Endothelial cell of umbilical vein (primary cell): ENCODE measurements at places on chromosomes 12 and 14.

- DNase-seq, result peak; percentile 53
Measured at GRCh38 chr12:108694812-108695278, 36.5 kb downstream of the CORO1C start.

DNA sequence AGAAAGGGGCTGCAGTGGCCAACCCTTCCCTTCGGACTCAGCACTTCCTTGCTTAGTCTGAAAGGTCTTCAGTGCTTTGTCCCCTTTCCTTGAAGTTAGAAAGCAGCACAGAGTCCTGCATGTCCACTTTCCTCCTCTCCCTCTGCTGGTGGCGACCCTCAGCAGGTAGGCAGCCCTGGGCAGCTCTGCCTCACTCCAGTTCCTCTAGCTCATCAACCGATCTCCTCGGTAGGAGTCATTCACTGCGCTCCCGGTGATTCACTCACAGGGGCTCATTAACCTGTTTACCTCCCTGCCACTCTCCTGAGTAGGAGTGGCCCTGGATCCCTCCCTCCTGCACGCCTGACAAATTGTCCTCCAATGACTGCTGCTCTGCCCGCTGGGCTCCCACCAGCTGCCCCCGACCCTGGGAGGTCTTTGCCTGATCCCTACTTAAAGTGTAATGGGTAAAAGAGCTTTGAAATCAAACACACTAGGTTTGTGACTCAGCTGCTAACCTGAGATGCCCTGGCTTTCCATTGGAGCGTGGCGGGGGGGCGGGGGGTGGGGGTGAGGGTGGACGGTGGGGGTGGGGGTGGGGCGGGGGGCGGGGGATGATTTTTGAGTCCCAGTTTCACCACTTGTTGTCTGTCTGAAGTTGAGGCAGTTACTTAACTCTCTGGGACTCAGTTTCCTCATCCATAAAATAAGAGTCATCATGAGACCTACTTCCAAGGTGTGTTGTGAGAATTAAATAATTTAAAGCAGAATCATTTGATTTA is 4.2 kb downstream of the SCNN1A start:
- peak; percentile 33 for DNase-seq

DNA sequence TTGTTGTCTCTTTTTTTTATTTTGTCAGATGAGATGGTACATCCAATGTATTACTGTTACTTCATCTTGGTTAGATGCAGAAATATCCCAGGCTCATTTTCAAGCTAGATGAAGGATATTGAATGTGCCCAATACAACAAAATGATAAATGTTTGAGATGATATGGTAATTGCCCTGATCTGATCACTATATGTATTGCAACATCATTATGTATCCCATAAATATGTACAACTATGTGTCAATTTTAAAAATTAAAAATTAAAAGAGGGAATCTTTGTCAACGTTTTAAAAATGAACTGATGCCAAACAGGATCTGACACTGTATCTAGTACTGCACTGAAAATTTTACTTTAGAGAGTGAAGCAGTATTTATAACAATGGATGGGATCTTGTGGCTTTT is 78.5 kb downstream of the PPM1H start:
- DNase-seq, result no peak

DNA sequence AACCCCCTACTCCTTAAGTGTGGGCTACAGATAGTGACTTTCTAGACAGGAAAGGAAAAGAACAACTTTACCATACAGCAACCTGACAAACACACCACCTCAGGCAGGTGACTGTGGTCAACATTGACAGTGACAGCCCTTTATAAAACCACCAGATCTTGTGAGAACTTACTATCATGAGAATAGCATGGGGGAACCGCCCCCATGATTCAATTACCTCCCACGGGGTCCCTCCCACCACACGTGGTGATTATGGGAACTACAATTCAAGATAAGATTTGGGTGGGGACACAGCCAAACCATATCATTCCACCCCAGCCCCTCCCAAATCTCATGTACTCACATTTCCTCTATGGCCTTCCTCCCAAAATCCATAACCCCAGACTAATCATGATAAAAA is 16.3 kb downstream of the OR10P1 start:
- DNase-seq, result no peak

- DNase-seq, result no peak
Measured at GRCh38 chr14:21098892-21099595, 589 bp upstream of the ZNF219 start.

- DNase-seq, result no peak
Measured at GRCh38 chr12:28603801-28604200, 413.5 kb downstream of the CCDC91 start.

- DNase-seq, result no peak
Measured at GRCh38 chr12:131096681-131097181, 143.0 kb downstream of the ADGRD1 start.

DNA sequence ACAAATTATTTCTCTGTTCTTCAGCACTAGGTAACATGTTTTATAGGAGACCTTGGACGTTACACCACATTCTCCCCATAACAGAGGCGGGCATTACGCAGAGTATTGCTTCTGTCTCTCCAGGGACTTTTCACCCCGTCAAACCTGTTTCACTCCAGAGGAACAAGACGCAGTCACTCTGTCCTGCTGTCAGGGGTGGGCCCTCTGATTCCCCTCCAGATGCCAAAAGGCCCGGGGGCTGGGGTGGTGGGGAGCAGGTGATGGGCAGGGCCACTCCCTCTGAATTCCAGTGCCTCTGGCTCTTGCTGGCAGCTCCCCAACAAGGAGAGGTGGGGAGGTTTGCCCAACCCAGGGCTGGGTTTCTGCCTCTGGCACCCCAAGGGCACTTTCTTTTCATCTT is 71.9 kb downstream of the NTF3 start:
- no peak for DNase-seq

GRCh38 chr14:26856876-26857518 is 259.2 kb upstream of the NOVA1 start:
- DNase-seq, result no peak

DNA sequence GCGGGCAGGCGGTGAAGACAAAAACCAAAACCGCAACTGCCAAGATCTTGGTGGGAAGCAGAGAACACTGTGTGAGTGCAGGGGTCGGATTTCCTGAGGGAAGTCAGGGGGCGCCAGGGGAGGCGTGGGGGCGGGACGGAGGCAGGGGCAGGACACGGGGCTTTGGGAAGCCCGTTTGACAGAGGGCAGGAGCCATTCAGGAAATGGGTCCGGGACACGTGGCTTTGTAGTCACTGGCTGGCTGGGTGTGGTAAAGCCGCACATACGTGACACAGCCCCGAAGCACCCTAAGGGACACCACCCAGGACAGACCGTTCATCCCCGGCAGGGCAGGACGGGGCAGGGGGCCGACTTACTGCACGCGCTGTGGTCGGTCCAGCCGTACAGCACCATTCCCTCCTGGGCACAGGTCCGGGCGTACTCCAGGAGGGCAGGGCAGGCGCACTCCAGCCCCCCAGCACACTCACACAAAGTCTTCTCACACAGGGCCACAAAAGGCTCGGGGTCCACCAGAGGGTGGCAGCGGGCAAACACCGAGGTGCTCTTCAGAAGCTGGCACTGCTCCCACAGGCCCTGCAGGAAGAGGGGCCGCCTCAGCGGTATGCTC is 49.4 kb downstream of the VWF start:
- peak; percentile 49 for DNase-seq

- DNase-seq, result no peak
Measured at GRCh38 chr12:86683568-86684304, 427.5 kb upstream of the MGAT4C start.

GRCh38 chr12:28427046-28427445 is 236.8 kb downstream of the CCDC91 start:
- no peak for DNase-seq

DNA sequence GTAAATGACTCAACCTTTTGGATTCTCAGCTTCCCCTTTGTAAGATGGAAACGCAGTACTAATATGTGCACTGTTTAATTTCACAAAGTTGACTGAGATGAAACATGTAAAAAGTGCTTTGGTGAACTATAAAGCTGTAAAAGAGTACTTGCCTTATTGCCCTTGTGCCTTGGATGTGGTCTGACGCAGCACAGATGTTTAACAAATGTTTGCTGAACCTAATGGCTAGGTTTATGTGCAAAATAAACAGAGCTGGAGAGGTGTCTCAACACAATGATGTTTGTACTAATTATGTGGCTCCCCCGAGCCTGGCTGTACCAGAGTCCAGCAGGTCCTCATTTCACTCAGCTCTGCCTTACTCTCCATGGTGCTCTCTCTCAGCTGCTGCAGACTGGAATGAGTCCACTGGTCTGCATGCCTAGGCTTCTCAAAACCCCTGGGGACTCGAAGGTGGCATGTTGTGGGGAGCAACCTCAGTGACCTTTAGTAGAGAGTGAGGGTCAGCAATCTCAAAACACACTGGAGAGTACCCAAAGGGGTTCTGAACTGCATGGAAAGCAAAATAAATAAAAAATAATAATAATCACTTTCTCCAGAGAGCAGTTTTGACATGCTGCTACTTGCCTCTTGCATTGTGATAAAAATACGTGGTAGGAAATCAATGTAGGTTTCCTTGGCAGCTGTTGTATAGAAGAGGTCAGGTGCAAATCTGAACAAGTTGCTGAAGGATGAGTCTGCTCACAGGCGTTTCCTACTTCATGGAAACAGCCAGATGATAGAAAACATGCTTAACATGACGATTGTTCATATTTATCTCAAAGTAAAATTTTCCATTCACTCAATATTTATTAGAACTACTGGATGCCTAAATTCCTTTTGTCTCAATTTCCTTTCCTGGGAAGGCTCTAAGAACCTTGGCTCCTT is 8.5 kb upstream of the AMIGO2 start:
- peak; percentile 90 for DNase-seq

DNA sequence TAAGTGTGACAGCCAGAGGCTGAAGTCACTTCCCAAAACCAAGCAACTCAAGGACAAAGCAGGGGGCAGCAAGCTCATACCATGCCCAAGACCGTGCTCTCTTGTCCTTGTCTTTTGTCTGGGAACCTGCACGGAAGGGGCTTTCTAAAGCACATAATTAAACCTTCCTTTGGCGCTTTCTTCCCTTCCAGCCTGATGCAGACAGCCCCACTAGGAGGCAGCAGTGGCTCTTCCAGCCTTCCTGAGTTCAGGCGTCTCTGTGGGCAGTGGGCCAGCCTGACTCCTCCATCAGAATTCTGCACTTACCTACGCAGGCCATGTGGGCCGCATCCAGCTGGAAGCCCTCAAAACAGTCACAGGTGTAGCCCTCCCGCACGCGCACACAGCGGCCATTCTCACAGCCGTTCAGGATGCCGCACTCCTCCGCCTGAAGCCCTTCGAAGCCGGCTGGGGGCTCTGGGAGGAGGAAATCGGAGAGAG is 7.6 kb downstream of the ISCA2 start:
- peak; percentile 62 for DNase-seq

- no peak for DNase-seq
Measured at GRCh38 chr12:125882141-125882540, 816.9 kb downstream of the AACS start.

DNA sequence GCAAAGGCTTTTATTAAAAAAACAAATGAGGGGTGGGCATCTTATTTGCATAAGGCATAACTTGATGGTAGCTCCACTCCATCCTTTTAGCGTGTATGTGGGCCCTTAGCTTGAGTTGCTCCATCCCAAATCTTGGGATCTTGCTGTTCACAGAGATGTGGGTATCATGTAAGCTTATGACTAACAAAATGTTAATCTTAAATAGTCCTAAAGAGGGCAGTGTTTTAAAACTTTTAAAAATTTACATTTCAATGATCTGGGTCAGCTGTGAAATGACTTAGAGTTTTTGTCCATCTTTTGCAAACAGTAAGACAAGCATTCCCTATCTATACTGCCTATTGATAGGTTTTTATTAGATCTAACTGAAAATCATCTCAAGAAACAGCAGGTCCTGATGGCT is 86.0 kb downstream of the SLCO1A2 start:
- peak; percentile 22 for DNase-seq

- no peak for DNase-seq
Measured at GRCh38 chr12:120049426-120049825, 60.4 kb downstream of the BICDL1 start.

GRCh38 chr12:117390866-117391265 is 29.4 kb upstream of the NOS1 start:
- DNase-seq, result no peak

DNA sequence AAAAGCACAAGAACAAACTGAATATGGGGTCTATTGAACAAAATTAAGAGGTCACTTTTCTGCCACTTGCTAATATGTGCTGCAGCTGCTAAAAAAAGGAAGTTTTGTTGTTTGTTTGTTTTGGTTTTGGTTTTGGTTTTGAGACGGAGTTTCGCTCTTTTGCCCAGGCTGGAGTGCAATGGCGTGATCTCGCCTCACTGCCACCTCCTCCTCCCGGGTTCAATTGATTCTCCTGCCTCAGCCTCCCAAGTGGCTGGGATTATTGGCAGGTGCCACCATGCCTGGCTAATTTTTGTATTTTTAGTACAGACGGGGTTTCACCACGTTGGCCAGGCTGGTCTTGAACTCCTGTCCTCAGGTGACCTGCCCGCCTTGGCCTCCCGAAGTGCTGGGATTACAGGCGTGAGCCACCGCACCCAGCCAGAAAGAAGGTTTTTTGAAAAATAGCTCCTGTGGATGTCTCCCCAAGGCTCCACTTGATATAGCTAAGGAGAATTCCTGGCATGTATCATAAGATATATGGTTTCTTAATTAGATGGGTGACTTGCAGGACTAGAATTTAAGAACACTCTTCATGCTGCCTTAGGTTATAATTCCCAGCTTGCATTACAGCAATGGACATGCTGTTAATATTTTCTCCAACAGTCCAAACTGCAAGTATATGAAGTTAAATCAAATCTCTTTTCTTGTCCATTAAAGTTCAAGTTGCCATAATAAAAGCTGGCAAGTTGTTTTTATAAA is 237.6 kb upstream of the AMIGO2 start:
- no peak for DNase-seq

- no peak for DNase-seq
Measured at GRCh38 chr12:39419471-39419870, 23.4 kb downstream of the KIF21A start.

DNA sequence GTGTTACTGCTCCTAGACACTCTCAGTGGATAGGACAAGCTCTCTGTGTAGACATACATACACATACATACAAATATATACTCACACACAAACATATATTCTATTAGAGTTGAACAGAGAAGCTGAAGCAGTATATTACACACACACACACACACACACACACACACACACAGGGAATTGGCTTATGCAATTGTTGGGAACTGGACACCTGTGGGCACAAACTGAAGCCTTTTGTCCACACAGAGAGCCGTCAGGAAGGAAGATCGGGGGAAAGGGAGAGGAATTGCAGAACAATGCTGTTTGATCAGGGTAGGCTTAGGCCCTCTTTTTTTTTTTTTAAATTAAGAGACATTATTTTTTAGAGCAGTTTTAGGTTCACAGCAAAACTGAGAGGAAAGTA is 180.7 kb upstream of the DDHD1 start:
- DNase-seq, result no peak
